BJ (cell line): ENCODE measurements at places on chromosomes 11 and 22.
A peak's percentile ranks its signal among the peaks of the same experiment; 100 is the strongest.

DNA sequence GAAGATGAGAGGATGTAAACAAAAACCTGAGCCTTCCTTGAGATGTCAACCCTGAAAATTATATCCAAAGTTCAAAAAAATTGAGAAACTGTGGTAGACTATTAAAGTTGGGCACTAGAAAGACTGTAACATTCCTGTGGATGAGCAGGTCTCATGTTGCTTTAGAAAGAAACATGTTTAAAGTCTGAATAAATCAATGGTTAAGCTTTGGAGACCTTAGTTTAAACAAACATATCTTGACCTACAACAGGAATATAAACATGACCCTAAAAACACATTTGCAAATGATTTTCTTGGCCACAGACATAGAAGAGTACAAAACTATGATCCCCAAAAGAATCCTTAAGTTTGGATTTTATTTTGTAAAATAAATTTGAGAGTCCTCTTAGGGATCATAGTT, 38.1 kb upstream of the PCF11 start:
- no peak for DNase-seq

GRCh38 chr11:69656536-69657455, 15.8 kb downstream of the CCND1 start:
- no peak for DNase-seq

DNA sequence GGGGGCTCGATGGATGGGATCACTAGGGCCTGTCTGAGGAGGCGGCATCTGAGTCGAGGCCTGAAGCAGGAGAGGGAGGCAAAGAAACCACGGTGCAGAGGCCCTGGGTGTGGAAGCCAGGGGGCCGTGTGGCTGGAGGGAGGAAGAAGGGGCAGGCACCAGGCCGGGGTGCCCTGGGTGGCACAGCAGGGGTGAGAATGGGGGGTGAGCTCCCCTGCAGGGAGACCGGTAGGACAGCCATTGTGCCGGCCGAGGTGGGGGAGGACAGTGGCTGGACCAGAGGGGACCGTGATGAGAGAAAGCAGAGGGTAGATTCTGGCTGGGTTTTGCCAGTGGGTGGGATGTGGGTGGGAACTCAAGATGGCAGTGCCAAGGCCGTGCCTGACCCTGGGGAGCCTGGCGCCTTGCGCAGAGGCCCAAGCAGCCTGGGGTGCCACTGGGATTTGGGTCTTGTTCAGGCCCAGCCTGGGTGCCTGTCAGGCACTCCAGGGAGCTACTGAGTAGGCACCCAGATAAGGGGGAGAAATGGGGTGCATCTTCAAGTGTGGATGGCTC, 18.7 kb downstream of the PHLDA2 start:
- DNase-seq: no peak

DNA sequence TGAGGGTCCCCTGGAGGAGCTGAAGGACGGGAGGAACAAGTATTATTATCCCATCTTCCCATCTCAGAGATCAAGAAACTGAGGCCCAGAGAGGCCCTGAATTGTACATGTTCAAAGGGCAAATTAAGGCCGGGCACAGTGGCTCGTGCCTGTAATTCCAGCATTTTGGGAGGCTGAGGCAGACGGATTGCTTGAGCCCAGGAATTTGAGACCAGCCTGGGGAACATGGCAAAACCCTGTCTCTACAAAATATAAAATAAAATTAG, 8.1 kb downstream of the PLA2G6 start:
- no peak for DNase-seq

DNA sequence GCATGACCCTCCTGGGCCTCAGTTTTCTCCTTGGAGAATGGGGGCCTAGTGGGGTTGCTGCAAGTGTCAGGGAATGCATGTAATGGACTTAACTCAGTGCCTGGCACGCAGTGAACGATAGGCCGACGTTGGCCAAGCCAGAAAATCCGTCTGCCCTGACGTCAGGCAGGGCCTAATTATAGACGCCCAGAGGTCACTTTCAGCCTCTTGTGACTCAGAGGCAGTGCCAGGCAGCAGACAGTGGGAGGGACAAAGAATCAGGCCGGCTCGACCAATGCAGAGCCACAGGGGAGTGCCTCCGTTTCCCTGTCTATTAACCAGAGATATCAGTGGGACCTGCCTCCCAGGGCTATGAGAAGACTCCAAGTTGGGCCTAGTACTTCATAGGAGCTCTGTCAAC, 115.0 kb downstream of the MN1 start:
- peak; percentile 5 for DNase-seq

DNA sequence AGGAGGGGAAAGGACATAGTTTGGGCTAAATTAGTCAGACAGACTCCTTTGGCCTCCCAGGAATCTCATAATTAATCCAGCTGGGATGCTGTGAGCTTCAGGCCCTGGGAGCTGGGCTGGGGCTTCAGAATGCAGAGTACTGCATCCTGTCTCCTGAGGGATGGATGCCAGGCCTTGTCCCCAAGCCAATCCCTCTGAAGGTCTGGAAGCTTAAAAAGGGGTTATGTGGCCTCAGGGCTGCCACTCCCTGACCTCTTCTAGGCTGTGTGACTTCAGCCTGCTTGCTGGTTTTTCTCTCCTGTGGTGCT, 6.9 kb upstream of the LRRC32 start:
- no peak for DNase-seq

DNA sequence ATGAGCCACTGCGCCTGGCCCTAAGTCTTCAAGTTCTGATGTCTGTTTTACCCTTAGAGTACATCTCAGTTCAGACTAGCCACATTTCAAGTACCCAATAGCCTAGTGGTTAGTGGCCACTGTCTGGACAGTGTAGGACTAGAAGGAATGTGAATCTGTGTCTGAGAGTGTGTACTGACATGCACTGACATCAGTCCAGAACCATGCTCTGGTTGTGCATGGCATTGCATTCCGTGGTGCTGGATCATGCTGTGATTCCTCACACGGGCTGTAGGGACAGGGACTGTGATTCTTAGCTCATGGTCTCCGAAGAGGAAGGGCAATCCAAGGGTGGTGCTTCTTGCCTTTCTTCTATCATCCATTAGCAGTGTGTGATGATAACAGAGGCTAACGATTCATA, 41.1 kb downstream of the AMOTL1 start:
- no peak for DNase-seq

DNA sequence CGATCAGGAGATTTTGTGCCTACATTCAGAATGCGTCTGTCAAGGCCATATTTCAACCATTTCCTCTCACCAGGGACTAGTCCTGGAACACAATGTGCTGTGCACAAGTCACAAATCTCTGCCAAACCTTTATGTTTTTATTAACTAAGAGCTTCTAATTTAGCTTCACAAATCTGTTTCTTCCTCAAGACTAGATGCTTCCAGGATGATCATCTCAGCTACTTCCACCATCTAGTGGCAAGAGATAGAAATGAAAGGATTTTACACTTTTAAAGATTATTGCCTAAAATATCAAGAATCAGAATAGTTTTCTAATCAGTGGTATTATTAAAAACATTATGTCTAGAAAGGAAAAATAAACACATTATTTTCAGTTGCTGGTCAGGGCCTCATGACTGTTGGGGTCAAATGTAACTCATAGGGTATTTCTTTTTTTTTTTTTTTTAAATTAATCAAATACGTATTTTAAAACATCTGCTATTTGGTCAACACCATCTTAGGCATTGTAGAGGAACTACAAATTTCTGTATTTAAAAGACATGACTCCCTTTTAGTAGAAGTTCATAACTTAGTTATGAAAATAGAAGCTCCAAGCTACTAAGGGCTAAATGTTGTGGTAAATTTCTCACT, 1102.6 kb downstream of the DLG2 start:
- DNase-seq: no peak

DNA sequence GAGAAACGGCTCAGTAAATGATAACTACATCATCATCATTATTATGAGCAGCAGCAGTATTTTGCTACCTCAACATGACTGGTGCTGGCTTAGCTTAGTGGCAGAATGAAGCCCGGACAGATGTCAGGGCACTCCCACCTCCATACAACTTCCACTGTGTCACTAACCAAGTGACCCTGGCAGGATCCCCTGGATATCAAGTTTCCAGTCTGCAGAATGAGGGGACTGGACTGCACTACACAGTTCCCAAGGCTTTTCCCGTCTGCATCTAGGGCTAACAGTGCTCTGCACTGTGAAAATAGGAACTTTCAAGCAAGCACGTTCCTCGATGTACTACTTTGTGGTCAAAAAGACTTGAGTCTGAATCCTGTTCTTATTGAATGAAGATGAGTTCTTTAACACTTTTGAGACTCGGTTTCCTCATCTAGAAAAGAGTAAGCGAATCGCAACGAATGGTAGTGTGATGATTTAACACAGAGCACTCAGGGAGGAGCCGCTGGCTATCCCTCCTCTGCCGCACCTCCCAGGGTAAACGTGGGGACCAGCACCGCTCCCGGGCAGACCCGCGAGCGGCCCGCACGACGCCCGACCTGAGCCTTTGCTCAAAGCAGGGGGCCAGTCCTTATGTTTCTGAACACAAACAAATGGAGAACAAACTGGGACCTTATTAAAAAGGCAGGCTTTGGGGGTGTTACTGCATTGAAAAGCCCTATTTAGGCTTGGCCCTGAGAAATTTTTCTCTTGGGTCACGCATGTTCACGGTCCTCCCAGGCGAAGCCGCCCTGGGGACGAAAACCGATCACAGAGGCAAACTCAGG, 910 bp downstream of the CLTCL1 start:
- no peak for DNase-seq

DNA sequence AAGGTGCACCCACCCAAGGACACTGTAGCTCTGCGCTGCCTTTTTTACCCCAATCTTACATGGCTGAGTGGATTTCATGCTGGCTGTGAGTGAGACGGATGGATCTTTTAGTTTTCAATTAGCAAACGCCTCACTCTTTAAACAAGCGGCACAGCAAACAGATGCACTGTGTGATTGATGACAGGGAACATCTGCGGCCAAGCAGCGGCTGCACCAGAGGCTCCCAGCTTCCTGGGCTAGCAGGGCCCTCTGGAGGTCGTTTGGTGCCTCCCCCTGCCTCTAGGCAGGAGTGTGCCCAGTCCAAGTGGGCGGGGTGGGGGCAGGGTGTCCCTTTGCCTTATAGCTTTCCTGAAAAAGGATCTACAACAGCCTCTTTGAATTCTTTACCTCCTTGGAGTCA, 2.1 kb upstream of the DRD2 start:
- DNase-seq: no peak

DNA sequence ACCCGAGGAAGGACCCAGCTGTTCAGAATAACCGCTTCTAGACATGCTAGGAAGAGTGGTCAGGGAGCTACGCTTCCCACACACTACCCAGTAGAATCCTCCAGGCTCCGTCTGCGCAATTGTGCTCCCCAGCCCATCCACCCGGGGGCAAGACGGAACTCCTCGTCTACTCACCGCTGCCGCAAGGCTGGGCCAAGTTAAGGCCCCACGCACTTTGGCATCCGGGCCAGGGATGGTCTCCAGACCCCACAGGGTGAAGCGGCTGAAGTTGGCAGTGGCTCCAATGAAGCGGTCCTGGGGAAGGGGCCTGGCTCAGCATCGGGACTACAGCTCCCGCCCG, 757 bp downstream of the RNASEH2C start:
- DNase-seq: no peak

GRCh38 chr11:14956111-14956510, 16.0 kb downstream of the CALCA start:
- DNase-seq: no peak

GRCh38 chr11:111602865-111603610, 789 bp downstream of the SIK2 start:
- DNase-seq: no peak

DNA sequence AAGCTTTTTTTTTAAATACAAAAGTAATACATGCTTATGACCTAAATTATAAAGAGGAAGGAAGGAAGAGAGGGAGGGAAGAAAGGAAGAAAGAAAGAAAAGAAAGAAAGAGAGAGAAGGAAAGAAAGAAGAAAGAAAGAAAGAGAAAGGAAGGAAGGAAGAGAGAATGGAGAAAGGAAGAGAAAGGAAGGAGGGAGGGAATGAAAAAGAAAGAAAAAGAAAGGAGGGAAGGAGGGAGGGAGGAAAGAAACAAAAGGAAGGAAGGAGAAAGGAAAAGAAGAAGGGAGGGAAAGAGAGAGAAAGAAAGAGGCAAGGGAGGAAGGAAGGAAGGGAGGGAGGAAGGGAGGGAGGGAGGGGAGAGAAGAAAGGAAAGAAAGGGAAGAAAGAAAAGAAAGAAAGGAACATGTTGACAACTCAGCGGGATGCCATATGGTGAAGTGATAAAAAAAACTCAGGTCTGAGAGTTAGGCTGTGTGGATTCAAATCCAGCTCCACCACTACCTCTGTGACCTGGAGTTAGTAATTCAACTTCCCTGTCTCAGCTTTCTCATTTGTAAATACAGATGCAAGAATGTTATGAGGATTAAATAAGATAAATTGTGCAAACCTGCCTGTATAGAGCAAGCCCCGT, 9.6 kb upstream of the EED start:
- no peak for DNase-seq

GRCh38 chr11:113193946-113194345, 120.4 kb upstream of the TTC12 start:
- no peak for DNase-seq

- no peak for DNase-seq
Observed at GRCh38 chr22:27019827-27020226, 362.4 kb downstream of the MIAT start.

GRCh38 chr22:38074181-38075104, 9.5 kb downstream of the SLC16A8 start:
- no peak for DNase-seq

DNA sequence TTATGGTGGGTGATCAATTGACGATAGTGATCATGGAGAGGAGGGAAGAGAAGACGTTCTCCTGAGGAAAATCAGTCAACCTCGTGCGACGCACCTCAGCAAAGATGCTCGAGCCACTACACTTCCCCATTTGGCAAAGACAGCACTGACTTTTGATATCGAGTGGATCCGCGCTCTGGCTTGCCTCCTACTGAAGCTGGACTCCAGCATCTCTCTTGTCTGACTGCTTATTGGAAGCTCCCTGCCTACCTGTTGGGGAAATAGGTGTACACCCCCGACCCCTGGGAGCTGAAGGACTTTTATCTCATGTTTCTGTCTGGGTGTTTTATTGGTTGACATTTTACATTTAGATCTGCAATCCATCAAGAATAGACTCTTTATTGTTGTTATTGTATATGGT, 476.8 kb upstream of the B3GAT1 start:
- DNase-seq: no peak

GRCh38 chr11:31932879-31933278, 121.8 kb upstream of the PAX6 start:
- DNase-seq: no peak

GRCh38 chr11:117747892-117748291, 49.1 kb downstream of the DSCAML1 start:
- DNase-seq: no peak

DNA sequence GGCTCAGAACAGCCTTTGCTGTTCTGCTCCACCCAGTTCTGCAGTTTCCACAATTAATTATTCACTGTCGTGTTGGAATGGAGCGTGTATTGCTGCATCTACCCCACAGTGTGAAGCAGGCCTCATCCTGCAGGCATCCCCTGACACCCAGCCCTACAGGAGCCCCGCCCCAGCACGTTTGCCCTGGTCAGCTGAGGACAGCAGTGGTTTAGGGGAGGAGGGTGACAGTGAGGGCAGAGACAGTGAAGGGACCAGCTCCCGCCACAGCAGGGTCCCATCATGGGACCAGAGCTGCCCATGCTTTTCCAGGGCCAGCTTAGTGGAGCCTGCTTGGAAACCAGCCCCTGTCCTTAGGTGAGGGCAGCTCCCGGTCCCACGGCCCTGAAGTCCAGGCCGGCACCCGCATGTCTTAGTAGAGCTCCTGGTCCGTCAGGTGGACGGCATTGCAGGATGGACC, 273.0 kb downstream of the TBC1D22A start:
- DNase-seq: no peak

GRCh38 chr22:47352920-47353700, 590.7 kb downstream of the TBC1D22A start:
- DNase-seq: no peak

- no peak for DNase-seq
Observed at GRCh38 chr11:116874251-116874650, 36.8 kb upstream of the APOA1 start.
